ENCODE measurements at places on chromosomes 3 and 15. TPM values are rescaled to one million over a fixed set of nuclear protein-coding genes. Genes with fewer than 3 reads are reported as not detected.

Gene RRP9
- 37.5 TPM for total RNA-seq

Gene SLC22A13
- not detected for total RNA-seq

Gene CYP1A2
- total RNA-seq: not detected

Gene MKRN3
- total RNA-seq: not detected

Gene CXCR6
- total RNA-seq: not detected

Gene USP50
- 0.40 TPM for total RNA-seq

Gene IGSF11
- total RNA-seq: not detected

Gene CLDN1
- total RNA-seq: 218 TPM

Gene CCDC39
- total RNA-seq: 0.10 TPM

Gene SPESP1
- 0.75 TPM for total RNA-seq

Gene MEGF11
- total RNA-seq: 6.2 TPM

Gene UCN2
- 4.0 TPM for total RNA-seq

Gene CELSR3
- total RNA-seq: 2.7 TPM

Gene NEK10
- total RNA-seq: 15.5 TPM

Gene AP3S2
- total RNA-seq: 64.9 TPM

Gene PAQR5
- total RNA-seq: 8.9 TPM

Gene TM4SF18
- 21.5 TPM for total RNA-seq

Gene SH2D7
- total RNA-seq: not detected

Gene SLC30A4
- 2.4 TPM for total RNA-seq

Gene ATP13A5
- not detected for total RNA-seq

Gene IL17RD
- 2.8 TPM for total RNA-seq

Gene SNX4
- total RNA-seq: 82.4 TPM
